ENCODE measurements at places on chromosomes 5 and 9.

- peak; percentile 87 for DNase-seq
Measured at GRCh38 chr5:181246276-181247049, 2.8 kb upstream of the RACK1 start.

DNA sequence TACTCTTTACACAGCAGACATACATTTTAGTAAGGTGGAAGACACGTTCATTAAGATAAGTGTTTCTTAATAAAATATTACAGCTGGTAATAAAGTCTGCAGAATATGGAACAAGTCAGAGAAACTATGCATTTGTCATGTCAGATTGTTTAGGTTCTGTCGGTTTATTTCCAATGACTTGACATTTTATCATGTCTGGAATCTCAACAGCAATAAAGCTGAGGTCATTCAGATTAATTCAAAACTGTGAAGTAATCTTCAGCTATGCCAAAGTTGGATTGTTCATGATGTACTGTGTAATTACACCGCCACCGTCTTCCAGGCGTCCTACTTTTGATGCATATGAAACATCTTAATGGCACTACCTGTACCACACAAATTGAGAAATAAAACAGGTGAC is 1032.6 kb downstream of the CDH12 start:
- DNase-seq = no peak

DNA sequence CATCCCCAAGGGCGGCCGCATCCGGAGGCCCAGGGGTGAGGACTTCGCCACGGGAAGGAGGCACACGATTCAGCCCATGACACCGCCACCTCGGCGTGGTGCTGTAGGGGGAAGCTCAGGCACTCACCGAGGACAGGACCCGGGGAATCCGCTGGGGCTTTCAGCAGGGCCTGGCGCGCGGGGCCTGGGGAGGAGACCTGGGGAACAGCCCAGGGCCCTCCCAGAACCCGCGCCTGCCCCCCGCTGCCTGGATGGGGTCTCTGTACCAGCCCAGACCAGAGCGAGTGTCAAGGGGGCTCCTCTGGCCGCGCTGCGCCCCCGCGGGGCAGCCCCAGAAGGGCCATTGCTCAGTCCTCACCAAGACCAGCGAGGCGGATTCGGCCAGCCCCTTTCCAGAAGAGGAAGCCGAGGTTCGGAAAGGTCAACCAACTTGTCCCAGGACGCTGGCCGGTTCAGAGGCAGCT is 12.8 kb downstream of the COL23A1 start:
- no peak for DNase-seq

DNA sequence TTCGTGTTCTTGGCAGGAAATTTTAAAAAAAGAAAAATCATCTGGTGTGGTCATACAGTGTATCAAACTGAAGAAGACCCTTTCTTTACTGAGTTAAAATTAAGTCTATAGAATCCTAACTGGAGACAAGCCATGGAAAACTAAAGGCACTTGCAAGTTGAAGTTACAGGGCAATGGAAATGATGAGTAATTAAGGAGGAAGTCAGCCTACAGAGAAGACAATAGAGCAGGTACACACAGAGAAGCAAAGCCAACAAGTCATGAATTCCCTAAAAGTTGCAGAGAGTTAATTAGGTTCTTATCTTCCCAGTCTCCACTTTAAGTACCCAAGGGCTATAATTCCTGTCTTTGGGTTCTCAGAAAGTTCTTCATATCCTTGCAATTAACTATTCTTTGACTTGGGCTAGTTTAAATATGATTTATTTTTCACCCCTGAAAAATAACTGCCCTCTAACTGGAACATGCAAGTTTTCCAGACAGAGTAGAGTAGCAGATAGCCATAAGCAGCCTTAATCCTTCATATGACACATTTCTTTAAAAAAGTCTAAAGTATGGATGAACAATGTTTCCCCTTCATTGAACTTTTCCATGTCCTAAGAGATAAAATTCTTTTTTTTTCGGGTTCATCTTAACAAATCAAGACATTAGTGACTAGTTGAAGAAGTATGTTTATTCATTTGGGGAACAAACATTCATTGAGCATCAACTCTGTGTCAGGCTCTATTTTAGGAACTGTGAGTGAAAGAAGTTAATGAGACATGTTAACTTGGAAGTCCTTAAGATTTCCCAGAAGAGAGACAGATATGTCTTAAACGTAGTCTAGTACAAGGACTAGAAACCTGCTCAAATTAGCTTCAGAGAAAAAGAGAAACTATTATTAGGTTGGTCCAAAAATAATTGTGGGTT is 5.2 kb upstream of the ITGA2 start:
- no peak for DNase-seq

GRCh38 chr5:158473016-158473635 is 614.2 kb upstream of the CLINT1 start:
- no peak for DNase-seq

GRCh38 chr5:36614657-36615308 is 8.4 kb downstream of the SLC1A3 start:
- DNase-seq = no peak
